Right forelimb (tissue), 1 donor: ENCODE measurements at places on chromosomes 11 and 22.

DNA sequence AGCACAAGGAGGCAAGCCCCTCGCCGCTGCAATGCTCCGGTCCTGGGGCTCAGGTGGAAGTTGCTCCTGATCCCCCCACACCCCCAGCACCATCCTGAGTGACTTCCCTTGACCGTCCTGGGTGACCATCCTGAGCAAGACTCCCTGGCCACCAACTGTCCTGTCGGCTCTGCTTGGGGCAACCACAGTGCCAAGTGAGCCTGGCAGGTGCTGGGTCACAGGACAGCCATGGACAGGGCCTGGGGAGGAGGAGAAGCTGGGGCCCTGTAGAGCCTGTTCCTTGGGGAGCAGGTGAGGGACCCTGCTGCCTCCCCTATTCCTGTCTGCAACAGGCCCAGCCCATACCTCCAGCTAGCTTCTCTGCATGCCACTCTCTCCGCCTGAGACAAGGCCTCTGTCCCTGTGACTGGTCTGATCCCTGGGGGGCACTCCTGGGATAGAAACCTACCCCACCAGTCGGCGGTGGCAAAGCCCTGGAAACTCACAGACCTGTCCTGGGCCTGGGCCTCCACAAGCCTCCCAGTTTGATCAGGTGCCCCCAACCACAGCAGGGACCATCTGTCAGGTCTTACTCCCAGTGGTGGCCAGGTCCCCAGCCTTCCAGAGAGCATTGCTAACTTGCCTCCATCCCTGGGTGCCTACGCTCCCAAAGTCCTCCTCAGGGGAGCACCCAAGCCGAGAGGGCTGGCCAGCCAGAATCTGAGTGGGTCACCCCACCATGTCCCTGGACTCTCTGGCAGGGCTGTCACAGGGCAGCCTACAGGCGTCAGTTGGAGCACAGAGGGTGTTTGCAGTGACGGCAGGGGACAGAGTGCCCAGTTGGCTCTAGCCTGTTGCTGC is 68.7 kb upstream of the WNT7B start:
- DNase-seq: peak; percentile 46

DNA sequence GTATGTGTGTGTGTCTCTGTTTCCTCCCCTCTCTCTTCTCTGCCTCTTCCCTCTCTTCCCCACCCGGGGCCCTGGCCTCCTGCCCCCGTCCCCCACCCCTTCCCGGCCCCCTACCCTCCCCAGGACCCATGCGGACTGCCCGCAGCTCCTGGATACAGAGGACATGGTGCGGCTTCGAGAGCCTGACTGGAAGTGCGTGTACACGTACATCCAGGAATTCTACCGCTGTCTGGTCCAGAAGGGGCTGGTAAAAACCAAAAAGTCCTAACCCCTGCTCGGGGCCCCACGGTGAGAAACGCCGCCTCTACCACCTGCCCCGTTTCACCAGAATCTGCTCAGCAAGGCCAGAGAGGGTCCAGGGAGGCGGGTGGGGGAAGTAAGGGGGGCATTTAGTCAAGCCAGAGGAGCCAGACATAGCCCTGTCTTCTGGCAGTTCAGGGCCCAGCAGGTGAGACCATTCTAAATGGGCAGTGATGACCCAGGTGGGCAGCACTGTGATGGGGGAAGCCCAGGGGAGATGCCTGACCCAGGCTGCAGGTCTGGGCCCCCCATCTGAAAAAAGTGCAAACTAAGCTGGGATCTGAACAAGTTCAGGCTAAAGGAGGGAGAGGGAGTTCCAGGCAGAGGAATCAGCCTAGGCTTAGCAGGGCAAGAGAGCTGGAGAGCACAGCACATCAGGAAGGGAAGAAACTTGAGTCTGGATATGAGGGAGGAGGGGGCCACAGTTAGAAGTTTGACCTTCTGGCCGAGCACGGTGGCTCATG is 6.4 kb downstream of the SELENOM start:
- DNase-seq: no peak

DNA sequence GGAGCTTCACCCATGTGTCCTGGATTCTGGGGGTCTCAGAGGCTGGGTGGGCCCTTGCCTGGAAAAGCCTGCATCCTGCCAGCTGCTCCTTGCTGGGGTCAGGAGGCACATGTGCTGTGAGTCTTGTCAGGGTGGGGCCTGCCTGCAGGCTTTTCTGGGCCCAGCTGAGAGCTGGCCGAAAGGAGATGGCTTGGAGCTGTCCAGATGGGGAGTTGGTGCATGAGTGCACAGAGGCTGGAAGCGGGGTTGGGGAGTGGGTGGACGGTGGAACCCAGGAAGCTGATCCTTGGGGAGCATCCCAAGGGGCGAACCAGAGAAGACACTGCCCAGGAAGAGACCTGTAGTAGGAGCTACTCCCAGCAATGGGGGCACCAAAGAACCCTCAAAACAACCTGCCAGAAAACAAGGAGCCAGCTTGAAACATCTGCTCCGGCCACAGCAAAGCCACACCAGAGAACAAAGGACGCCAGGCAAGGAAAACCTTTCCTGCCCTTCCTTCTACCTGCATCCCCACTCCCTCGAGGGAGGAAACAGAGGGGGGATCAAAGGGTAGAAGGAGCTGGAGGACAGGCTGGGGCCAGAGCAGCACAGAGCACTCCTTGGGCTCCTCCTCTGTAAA is 8.2 kb upstream of the KCTD17 start:
- DNase-seq: no peak

DNA sequence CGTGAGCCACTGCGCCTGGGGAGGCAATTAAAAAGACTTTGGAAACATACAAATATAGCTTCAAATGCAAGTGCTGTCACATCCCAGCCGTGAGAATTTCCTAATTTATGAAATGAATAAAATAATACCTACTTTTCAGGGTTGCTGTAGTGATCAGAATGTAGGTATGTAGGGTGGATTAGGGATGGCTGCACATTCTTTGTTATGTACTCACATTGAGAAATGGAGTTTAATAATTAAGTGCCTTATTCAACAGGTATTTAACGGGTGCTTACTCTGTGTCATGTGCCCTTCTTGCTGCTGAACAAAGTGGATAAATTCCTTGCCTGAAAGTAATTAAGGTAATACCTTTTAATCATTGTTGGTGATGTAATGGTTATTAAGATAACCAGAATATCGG is 37.0 kb downstream of the MMP7 start:
- DNase-seq: no peak

DNA sequence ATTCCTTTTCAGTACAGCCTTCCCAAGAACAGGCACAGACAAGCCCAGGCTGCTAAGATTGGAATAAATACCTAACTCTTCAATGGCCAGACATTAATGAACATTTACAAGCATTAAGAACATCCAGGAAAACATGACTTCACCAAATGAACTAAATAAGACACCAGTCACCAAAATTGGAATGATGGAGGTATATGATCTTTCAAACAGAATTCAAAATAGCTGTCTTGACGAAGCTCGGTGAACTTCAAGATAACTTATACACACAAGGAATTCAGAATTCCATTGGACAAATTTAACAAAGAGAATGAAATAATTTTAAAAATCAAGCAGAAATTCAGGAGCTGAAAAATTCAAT is 16.4 kb upstream of the DDX10 start:
- DNase-seq: no peak

DNA sequence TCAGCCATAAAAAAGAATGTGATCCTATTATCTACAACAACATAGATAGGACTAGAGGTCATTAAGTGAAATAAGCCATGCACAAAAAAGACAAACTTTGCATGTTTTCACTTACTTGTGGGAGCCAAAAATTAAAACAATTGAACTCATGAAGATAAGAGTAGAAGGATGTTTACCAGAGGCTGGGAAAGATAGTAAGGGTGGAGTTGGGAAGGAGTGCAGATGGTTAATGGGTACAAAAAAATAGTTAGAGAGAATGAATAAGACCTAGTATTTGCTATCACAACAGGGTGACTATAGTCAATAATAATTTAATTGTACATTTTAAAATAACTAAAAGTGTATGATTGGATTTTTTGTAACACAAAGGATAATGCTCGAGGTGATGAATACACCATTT is 27.2 kb upstream of the IL10RA start:
- no peak for DNase-seq

- DNase-seq: no peak
Observed at GRCh38 chr22:19336133-19337075, 44.9 kb upstream of the CLTCL1 start.

DNA sequence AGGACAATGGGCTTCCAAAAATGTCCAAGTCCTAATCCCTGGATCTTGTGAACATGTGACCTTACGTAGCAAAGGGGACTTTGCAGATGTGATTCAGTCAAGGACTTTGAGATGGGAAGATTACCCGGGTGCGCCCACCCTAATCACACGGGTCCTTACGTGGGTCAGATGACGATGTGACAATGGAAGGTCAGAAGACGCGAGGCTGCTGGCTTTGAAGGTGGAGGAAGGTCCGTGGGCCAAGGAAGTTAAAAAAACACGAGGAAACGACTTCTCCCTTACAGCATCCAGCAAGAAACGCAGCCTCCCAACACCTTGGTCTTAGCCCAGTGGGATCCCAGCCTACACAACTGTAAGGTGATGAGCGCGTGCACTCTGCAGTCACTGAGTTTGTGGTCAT is 860.1 kb downstream of the TBC1D22A start:
- DNase-seq: no peak

GRCh38 chr11:41612415-41612814 is 153.0 kb upstream of the LRRC4C start:
- DNase-seq: no peak

- no peak for DNase-seq
Observed at GRCh38 chr11:66292543-66293332, 1.0 kb downstream of the TMEM151A start.

DNA sequence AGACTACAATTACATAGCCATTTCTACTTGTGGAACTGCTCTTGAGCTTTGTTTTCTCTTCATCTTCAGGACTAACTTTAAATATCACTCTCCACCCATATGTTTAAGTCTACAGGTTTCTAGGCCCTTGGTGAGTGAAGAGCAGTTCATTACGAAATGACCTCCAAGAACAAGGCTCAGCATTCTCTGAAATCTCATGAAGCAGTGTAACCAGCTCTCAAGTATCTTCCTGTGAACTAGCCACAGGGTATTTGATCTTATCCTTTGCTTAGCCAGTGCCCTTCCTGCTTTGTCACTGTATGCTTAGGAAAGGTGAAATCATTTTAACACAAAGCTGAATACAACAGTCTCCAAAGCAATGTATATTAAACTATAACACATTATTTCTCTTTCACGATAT is 20.4 kb upstream of the LYVE1 start:
- DNase-seq: no peak

- peak; percentile 81 for DNase-seq
Observed at GRCh38 chr11:7486781-7487140, 1.5 kb downstream of the OLFML1 start.

- DNase-seq: no peak
Observed at GRCh38 chr11:10333490-10333889, 28.6 kb downstream of the ADM start.

- no peak for DNase-seq
Observed at GRCh38 chr11:126646701-126647557, 291.4 kb downstream of the ST3GAL4 start.

GRCh38 chr11:128669506-128670270 is 24.2 kb upstream of the FLI1 start:
- no peak for DNase-seq

- DNase-seq: no peak
Observed at GRCh38 chr22:23110190-23110921, 31.4 kb downstream of the RSPH14 start.

DNA sequence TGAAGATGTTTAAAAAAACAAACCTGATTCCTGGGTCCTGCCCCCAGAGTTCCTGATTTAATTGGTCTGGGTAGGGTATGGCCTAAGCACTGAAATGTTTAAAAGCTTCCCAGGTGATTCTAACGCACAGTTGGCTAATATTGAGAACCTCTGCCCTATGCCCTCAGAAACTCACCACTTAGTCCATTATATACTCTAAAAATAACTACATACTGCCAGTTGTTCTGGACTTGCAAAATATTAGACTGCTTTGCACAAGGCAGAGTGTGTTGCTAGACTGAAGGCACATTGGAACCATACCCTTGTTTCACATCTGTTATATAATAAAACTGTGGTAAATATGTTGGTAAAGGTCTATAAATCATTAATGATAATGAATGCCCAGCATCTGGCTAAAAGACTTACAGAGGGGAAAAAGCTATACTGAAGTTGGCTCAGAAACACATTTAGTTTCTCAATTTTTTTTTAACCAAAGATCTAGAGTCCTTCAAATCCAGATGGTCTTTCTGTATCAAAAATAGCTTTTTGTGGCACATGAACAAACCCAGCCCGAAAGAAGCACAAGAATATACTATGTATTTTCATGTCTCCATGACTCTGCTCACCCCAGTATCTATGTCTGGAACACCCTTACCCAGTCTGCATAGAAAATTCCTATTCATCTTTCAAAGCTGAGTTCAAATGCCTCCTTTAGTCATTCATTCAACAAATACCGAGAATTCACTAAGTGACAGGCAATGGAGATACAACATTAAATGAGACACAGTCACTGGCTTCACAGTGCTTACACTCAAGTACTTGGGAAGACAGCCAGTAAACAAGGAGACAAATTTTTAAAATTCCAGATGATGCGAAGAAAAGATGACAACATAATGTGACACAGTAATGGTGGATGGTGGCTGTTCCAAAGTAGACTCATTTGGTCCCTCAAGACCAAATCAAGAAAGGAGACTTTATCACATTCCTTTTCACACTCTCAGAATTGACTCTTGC is 44.1 kb downstream of the RBFOX2 start:
- DNase-seq: no peak

DNA sequence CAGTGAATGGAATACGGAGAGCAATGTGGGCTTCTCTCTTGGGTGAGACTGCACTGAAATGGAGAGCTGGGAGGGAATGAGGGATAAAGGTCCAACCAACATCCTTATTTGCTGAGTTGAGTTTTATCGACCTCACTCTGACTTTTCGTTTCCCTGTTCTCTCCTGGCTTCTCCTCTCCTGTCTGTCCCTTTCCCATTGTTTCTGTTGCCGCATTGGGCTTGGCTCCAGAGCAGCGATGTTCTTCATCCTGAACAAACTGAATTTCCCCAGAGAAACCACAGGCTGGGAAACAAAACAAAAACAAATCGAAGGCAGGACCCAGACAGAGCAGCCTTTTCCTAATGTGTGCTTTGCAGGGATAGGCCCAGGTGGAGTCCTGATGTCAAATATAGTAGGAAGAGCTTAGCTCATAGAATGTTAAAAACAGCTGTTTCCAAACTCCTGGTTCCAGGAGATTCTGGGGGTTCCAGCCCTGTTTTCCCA is 30.0 kb downstream of the MOV10L1 start:
- DNase-seq: peak; percentile 57

DNA sequence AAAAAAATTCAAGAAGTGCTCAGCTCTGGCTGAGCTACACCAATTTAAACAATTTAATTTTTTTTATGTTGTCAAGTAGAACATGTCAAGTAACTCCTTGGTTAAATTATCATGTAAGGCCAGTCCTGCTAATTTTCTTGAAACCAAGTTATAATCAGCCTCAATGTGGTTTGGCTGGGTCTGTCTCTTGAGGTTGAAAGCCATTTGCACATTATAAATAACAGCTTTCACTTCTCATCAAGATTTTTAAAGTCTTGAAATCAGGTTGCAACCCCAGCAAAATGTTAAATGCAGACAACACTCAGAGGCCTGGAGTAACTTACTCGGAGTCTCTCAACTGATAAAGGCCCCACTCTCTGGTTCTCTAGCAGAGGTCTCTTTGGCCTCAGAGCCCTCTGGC is 324.4 kb downstream of the BRD1 start:
- no peak for DNase-seq

- no peak for DNase-seq
Observed at GRCh38 chr11:33976495-33977199, 74.9 kb upstream of the CAPRIN1 start.

GRCh38 chr11:123187248-123187647 is 7.8 kb downstream of the CLMP start:
- DNase-seq: no peak
